ENCODE measurements at places on chromosomes 7 and 10.

DNA sequence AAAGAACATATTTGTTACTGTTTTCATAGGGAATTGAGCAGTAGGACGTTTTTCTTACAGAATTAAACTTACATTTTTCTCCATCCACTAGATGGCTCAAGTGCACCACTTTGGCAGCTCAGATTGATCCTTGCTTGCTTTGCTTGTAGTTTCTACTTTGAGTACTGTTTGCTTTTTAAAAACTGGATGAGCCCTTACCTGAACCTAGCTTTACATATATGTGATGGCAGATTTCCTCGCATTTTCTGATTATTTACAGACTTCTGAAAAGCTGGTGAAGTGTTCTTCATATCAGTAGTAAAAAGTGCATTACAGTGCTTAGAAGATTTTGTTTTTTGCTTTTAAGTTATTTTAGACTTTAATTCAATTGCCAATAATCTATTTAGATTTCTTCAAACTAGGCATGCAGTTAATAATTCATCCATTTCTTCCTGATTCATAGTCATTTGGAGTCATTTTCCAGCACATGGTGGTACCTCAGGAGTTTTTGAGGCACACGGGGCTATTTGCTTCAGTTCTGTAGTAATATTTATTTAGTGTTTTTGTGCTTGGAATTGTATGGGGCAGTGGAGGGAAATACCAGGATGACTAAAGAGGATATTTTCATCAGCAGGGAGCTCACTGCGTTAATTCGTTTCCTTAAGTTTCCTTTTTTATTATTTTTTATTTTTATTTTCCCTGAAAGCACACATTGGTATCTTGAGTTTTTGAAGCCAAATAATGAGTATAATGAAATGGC is 57.3 kb downstream of the MAPK8 start:
- no peak for DNase-seq

DNA sequence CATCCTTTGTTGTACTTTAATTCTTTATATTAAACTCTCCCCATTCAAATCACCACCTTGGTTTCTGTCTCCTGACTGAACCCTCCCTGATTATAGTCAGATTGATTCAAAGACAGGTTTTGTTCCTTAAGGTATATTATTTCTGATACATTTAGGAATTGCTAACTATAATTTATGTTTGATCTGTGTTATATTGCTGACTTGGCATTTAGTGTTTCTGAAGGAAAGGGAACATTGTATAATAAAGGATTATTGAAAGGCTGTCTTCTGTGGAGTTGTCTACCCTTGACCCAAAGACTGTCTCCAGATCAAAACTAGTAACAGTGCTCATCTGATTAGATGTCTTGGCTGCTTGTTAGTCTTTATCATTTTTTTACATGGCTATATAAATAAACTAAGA is 10.3 kb downstream of the CDK1 start:
- DNase-seq: no peak

GRCh38 chr10:33566001-33566400 is 231.5 kb upstream of the NRP1 start:
- no peak for DNase-seq

- DNase-seq: no peak
These were observed 1.2 kb downstream of the KCNMA1 start for GRCh38 chr10:77636282-77636966.

DNA sequence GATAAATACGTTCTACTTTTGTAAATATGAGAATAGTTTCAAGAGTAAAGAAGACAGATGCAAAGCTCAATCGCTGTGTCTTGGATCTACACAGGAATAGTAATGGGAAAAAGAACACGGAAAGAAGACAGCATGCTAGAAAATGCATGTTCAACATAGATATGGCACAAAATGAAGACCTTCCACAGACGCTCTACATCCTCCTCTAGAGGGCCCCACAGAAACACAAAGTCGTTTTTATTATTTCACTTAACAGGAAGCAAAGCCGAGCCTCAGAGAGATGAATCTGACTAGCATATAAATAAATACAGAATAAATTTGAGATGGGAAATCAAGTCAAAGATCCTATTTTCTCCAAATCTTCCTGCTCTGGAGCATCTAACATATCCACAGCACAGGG is 292.6 kb downstream of the PARD3 start:
- DNase-seq: no peak

DNA sequence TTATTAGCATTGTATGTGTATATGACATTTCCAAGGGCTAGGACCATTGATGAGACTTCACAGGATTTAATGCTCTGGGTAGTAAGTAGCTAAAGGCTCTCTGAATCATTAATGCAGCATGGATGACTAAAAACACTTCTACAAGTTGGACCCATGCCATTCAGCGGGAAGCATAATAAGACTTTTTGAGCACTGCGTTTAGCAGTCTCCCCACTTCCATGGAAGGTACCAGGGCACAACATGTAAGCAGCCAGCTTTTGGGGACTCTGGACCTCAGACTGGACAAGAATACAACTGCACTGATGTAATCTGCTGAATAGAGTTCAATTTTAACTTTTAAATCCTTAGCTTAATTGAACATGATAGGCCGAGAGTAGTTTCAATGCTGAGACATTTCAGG is 191.7 kb upstream of the IMMP2L start:
- DNase-seq: no peak

GRCh38 chr10:83990126-83990525 is 149.2 kb upstream of the GHITM start:
- no peak for DNase-seq

DNA sequence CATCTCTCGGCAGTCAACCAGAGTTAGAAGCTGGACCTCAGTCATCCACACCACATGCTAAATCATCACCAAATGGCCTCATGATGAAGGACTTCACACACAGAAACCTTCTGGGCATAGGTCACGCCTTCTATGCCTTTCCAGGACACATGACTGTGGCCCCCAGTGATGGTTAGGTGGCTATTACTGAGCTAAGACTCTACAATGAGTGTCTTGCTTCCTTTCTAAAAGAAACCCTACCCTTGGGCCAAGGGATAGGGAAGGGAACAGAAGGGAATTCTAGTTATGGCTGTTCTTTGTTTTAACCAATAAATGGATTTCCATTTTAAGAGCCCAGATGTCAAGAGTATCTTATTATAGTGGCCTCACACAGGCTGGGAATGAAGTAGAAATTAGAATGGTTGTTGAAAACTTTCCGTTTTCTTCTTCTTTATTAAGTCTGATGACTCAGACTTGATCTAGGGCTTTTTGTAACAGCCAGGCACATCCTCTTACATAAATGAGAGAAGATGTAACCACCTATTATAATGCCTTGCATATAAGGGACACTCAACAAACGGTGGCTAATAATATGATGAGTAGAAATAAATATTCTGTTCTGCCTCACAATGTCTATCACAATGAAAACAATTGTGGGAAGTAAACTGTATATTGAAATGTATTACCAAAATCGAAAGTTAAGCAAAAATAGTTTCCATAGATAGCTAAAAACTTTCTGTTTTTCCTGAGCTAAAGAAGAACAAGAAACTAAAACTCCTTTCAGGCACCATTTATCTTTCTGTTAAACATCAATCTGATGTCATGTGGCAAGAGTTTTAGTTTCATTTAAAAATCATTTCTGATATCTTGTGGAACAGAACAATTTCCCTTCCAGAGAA is 62.5 kb upstream of the TOMM7 start:
- no peak for DNase-seq

GRCh38 chr7:90425376-90425775 is 22.1 kb downstream of the CLDN12 start:
- DNase-seq: no peak
